Activated T-cell treated with anti-CD3 and anti-CD28 coated beads, Interleukin-2, amount 50 U/mL, for 1 hour (primary cell): ENCODE measurements at places on chromosomes 5 and 9.

DNA sequence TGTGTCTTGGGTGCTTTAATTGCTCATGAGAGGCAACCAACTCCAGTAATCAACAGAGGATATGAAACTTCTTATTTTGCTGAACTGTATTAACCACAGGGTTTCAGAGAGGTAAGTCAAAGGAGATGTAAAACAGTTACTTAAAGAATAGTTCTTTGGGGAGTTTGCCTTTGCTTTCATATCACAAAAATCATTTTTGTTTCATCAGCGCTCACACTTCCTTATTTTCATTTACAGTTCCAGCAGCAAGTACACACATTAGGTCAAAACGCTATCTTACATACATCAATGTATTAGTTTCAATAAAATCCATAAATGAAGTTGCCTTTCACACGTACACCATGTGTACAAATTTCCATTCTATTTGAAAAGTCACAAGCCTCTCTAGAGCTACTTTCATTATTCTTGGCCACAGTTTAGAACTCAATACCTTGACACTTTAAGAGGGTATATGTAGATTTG is 50.1 kb downstream of the ST8SIA4 start:
- no peak for DNase-seq

- DNase-seq, result no peak
These were observed 38.9 kb upstream of the IFNK start for GRCh38 chr9:27485158-27485557.

DNA sequence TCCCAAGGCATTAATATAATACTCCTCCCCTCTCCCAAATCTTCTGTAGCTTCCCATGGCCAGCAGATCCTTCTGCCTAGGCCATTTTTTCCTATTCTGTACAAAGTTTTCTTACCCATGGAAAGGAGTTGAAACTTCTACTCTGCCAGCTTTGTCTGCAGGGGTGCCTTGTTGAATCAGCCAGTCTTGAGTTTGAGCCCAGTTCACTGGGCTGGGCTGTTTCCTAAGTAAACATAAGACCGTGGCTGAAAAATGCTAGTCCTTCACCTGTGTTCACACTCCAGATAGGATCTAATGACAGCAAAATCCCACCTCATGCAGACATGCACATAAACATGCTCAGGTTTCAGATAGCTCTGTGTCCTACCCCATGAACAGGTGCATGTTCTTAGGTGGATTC is 10.4 kb downstream of the TEX48 start:
- no peak for DNase-seq

DNA sequence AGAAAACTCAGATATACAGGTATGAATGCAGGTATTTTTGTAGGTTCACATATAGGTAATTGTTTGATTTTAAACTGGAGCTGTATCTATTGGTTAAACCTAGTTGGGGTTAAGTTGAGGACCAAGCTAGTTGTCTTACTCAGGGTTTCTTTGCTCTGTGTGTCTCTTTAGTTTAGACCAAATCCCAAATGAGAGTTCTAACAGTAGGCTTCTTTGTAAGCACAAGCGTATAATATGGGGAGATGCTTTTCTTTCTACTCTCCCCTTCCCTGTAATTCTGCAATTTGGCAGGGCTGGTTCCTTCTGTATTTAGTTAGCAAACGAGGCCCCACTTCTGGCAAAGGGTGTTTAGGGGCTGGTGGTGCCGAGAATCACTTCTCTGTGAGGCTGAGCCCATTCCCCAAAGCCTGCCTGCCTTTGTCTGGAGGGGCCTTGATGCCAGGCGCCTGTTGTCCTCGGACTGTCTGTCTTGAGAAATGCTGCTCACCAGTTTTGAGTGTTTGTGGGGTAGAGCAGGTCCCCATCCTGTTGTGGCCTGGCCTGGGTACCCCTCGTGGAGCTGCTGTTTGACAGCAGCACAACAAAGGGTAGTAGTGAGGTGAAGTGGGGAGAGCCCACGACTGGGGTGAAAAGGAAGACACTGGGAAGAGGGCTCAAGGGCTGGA is 259.3 kb downstream of the FANCC start:
- no peak for DNase-seq

DNA sequence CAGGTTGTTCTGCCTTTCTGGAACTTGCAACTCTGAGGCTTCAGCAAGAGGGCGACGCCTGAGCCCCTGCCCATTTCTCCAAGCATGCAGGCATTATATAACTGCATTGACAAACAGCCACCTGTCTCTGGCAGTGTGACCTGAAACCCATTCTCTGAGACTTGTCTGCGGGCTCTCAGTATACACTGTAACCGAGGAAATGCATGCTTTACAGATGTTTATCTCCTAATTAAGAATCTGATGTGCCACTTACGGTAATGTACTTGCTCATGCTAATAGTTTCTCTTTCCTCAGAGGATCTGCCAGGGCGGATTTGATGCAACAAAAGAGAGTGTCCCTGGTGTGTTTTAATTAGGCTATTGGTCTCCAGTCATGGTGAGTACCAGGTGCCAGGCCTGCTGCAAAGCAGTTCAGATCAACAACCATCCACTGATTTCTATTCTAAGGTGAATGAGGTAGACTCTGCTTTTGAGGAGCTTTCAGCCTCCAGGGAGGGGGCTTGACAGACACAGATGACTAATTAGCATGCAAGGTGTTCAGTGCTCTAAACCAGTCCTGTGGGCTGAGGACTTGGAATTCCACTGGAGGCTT is 593.7 kb upstream of the KLF4 start:
- no peak for DNase-seq

GRCh38 chr9:20189871-20190270 is 401.0 kb upstream of the SLC24A2 start:
- no peak for DNase-seq

GRCh38 chr9:89879276-89879675 is 274.5 kb downstream of the GADD45G start:
- DNase-seq, result no peak

- DNase-seq, result no peak
These were observed 922 bp downstream of the LMX1B start for GRCh38 chr9:126614455-126615244.
